ENCODE measurements at places on chromosomes 16 and 17. TPM values are rescaled to one million over a fixed set of nuclear protein-coding genes. Genes with fewer than 3 reads are reported as not detected.

DNA sequence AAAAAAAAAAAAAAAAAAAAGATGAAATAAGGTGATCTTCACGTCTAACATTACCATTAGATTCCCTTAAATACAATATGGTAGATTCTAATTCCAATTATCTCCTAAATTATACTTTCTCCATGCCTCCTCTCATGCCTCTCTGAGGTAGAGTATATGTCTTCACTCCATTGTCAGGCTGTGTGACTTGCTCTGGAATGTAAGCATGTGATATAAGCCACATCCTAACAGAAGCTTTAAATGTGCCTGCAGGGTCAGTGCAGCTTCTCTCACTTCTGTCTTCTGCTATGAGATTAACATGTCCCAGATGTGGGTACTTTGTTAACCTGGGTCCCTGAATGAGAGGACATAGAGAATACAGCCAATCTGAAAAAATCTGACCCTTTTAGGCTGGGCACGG lies 32.6 kb downstream of the MED13 start:
- H3K36me3 ChIP-seq: peaks cover 80% of the 10 kb centered on the region
- no peak overlapping the region for H3K27ac ChIP-seq
- H3K27me3 ChIP-seq: no peaks in the 10 kb centered on the region
- no peak for DNase-seq
- no peak overlapping the region for H3K4me3 ChIP-seq
- H3K4me1 ChIP-seq: peaks cover 25% of the 10 kb centered on the region

DNA sequence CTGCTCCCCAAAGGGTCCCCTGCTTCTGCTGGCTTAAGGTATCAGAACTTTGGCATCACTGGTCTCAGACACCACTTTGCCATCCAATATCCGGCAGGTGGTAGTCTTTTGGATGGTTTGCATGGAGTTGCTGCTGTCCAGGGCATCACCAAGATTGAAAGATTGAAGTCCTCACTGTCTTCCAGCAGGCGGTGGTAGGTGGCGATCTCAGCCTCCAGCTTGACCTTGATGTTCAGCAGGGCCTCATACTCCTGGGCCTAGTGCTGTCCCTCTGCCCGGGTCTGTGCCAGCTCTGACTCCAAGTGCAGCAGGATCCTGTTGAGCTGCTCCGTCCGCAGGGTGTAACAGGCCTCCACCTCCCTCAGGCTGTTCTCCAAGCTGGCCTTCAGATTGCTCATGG lies 43.0 kb upstream of the TMEM97 start:
- no peaks in the 10 kb centered on the region for H3K27me3 ChIP-seq
- H3K27ac ChIP-seq: no peak overlapping the region
- no peak overlapping the region for H3K4me3 ChIP-seq
- no peaks in the 10 kb centered on the region for H3K36me3 ChIP-seq

DNA sequence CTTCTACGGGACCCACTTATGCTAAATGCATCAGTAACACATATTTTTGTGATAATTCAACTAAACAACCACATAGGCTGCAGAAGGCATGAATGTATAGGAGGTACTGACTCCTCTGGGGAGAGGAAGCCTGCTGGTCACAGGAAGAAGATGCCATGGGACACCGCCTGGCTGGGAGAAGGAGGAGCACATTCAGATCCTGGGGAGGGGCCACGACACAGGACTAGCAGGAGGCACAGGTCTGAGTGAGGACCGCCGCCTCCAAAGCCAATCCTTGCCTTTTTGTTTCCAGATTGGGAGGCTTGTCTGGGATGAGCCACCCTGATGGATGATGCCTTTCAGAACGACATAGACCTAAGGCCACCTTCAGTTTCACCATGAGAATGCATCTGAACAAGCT lies 34.6 kb downstream of the MBTPS1 start:
- H3K27ac ChIP-seq: no peak overlapping the region
- no peaks in the 10 kb centered on the region for H3K27me3 ChIP-seq
- H3K4me3 ChIP-seq: no peak overlapping the region
- H3K36me3 ChIP-seq: peaks cover 77% of the 10 kb centered on the region

DNA sequence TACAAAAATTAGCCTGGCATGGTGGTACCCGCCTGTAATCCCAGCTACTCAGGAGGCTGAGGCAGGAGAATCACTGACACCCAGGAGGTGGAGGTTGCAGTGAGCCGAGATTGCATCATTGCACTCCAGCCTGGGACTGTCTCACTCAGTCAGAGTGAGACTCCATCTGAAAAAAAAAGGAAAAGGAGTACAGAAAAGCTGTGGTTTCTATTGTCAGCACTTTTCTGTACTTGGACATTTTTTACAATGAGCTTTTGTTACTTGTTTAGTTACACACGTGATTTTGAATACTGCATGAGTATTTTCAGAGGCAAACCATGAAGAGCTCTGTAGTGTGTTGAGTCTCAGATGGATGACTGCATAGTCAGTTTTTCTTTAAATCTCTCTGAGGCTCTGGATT lies 26.3 kb downstream of the ZC3H18 start:
- H3K36me3 ChIP-seq: peaks cover 43% of the 10 kb centered on the region
- peak overlapping the region; percentile 20 for H3K27ac ChIP-seq
- DNase-seq: no peak
- H3K4me3 ChIP-seq: no peak overlapping the region
- H3K4me1 ChIP-seq: peaks cover 76% of the 10 kb centered on the region

GRCh38 chr16:72317446-72317845 lies 145.5 kb upstream of the PMFBP1 start:
- no peaks in the 10 kb centered on the region for H3K36me3 ChIP-seq
- H3K4me3 ChIP-seq: no peak overlapping the region
- H3K27ac ChIP-seq: no peak overlapping the region
- no peaks in the 10 kb centered on the region for H3K27me3 ChIP-seq
- no peak for DNase-seq

Gene CPHXL2
- not detected for total RNA-seq

All from left ventricle myocardium inferior (tissue), 1 donor.